SK-N-SH (cell line): ENCODE measurements at places on chromosomes 12 and 14.

DNA sequence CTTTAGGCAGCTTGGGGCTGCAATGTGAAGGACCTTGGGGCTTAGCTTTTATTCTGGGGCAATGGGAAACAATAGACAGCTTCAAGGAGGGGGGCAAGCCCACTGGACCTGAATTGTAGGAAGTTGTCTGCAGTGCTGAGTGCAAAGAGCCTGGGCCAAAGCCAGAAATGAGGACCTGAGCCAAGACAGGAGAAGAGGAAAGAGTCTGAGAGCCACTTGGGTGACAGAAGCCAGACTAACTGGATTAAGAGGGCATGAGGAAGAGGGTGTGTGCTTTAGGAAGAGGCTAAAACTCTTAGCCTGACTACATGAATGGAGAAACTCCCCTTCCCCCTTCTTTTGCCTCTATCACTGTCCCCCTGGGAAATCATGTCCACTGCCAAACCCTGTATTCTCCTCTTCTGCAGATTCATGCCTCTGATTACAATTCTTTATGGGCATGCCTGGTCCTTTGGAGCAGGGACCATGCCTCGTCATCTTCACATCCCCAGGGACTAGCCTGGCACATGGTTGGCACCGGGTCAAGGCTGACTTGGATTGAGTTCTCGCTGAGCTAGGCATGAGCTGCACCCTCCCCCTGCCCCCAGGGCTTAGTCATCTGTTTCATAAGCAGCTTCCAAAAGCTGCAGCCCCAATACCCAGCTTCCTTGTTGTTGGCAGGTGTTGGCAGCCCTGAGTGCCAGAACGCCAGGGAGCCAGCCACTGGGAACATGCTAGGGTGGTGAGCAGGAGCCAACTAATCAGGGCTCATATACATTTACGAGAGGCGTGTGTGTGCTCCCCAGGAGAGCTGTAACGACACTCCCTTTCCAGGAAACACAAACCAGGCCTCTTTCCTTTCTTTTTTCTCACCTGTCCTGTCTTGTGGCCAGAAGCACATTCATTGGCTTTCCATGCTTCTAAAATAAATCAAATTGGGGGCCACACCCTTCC, 27.7 kb upstream of the JDP2 start:
- DNase-seq: peak; percentile 60

DNA sequence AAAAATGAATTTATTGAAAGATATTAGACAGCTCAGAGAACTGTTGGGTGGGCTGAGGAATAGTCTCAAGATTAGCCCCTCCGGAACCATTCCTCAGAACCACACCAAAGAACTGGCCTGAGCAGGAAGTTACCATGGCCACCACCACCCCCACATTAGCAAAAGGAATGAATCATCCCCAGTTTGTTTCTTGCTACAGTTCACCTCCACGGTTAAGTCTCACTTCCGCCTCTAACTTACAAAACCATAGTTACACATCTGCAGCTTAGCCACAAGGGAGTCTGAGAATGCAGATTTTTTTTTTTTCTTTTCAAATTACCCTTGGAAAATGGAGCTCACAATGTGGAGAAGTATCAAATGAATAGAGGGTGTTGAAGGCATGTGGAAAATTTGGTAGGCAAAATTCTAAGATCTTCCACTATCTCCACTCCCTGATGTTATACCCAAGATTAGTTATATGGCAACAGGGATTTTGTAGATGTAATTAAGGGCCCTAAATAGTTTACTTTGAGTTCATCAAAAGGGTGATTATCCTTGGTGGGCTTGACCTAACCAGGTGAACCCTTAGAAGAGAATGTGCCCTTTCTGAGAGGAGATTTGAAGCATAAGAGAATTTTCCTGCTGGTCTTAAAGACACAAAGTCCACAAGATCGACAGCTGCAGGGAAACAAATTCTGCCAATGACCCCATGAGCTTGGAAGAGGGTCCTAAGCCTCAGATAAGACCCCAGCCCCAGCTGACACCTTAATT, 129.8 kb upstream of the KRR1 start:
- no peak for DNase-seq

DNA sequence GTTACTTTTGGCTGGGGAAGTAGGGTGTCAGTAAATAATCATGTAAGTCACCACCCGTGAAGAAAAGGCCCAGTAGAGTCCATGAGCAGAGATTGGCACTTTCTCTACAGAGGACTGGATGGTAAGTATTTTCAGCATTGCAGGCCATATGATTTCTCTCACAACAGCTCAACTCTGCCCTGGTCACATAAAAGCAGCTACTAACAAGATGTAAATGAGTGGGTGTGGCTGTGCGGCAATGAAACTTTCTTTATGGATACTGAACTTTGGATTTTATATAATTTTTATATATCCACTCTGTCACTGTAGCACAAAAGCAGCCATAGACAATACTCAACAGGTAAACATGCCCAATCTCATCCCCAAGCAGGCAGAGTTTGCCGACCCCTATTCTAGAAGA, 343.6 kb downstream of the GLT1D1 start:
- DNase-seq: no peak

- DNase-seq: no peak
Measured at GRCh38 chr12:75754698-75755097, 243.3 kb upstream of the KRR1 start.

DNA sequence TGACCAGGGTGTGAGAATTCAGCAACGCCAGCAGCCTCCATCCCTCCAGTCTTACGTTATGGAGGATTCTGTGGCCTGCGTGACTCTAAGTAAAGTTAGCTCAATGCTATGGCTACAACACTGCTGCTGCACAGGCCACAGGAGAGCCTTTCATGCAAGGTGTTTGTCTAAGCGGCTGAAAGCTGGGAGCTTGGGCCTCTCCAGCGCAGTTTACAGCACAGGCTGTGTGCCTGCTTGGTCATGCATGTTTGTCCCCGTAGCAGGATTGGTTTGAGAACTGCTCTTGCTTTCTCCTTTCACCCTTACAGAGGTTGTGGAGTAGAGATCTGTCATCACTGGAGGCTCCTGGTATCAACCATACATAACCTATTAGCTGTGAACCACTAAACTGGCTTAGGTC, 113.1 kb upstream of the TMCC3 start:
- DNase-seq: no peak
